ENCODE measurements at places on chromosomes 4 and X.

GRCh38 chrX:47633689-47634590, 4.2 kb upstream of the CFP start:
- DNase-seq = no peak

GRCh38 chr4:88223516-88223915, 60.8 kb downstream of the PPM1K start:
- DNase-seq = no peak

DNA sequence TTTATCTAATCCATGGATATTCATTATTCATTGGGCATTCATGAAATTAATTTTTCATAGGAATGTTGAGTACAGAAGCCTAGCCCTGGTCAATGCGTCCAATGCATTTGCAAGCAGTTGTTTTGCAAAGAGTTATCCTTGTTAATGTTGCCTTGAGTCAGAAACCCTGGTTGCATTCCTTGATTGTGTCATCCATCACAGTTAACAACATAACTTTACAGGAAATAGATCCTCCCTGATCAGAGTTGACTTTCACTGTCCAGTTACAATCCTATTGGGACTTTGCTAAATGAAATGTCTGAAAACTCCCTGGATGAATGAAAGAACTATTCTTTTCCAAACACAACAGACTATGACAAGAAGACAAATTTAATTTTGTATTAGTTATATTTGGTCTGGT, 924.3 kb upstream of the SLIT2 start:
- no peak for DNase-seq

GRCh38 chr4:87108142-87108546, 112.3 kb downstream of the KLHL8 start:
- DNase-seq = no peak

DNA sequence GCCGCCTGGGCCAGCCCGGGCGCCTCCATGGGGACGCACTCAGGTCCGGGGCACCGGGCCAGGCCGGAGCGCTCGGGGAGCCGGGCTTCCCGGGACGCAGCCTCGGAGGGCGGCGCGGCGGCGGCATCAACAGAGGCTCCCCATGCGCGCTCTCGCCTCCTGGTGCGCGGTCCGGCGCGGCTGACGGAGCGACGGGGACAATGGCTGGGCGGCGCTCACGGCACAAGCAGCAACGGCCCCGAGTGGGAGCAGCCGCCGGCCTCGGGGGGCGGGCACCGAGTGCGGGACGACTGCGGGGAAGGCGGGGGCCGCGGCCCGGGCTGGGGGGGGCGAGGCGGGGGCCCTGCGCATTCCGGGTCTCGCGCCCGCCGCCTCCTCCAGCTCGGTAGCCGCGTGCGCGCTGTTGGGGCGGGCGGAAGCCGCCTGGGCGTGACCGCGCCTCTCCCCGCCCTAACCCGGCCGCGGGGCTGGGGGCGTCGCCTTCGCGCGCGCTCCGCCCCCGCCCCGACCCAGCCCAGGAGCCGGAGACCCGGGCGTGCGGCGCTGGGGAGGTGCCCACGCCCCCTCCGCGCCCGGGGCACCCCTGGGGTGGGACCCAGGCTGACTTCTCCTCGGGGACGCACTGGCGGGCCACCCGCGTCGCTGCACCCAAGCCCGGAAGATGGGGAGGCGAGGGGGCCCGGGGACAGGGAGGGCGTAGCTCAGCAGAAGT, at the start of gene PRKX:
TSS of gene PRKX (minus strand) at position 425 of the 712 bp plus-strand sequence. CDS start at position 29, 396 bp downstream.
- no peak for DNase-seq

- DNase-seq = no peak
Measured at GRCh38 chr4:102441978-102442911, 58.9 kb upstream of the NFKB1 start.

- no peak for DNase-seq
Measured at GRCh38 chr4:133147286-133147821, 1.7 kb upstream of the PCDH10 start.

GRCh38 chrX:15564981-15565579, 35.7 kb downstream of the ACE2 start:
- DNase-seq = no peak

DNA sequence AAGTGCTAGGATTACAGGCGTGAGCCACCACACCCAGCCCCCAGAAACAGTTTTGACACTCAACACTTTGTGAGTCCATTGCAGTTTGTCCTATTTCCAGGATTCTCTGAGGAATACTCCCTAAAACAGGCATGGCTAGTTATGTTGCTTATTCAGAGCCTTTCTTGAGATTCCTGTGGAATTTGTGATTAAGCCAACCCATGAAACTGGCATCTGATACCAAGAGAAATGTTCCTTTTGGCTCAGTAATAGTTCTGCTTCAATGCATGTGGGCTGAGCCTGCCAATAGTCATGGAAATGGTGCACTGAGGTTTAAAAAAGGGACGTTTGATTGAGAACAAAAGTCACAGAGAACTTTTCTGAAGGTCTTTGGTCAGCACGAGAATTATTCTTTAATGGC, 241.7 kb downstream of the PPP1R2C start:
- no peak for DNase-seq

- no peak for DNase-seq
Measured at GRCh38 chrX:2497961-2498780, 2.6 kb downstream of the DHRSX start.

DNA sequence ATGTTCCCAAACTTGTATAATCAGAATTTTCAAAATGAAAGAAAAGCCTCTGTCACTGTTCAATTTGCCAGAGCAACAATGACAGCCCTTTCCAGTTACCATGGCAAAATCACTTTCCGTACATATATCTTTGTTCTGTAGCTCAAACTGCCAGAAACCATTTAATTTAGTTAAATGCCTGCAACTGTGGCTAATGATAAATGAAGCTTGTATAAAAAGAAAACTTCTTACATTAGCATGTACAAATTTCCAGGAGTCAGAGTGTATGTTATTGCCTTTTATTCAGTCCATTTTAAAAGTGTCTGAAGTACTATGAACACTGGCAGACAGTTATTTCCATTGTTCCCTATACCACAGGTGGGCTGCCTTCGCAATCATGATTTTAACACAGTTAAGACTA, 30.3 kb downstream of the ARAP2 start:
- DNase-seq = no peak

GRCh38 chrX:110419512-110419911, 60.9 kb downstream of the RTL9 start:
- DNase-seq = no peak

DNA sequence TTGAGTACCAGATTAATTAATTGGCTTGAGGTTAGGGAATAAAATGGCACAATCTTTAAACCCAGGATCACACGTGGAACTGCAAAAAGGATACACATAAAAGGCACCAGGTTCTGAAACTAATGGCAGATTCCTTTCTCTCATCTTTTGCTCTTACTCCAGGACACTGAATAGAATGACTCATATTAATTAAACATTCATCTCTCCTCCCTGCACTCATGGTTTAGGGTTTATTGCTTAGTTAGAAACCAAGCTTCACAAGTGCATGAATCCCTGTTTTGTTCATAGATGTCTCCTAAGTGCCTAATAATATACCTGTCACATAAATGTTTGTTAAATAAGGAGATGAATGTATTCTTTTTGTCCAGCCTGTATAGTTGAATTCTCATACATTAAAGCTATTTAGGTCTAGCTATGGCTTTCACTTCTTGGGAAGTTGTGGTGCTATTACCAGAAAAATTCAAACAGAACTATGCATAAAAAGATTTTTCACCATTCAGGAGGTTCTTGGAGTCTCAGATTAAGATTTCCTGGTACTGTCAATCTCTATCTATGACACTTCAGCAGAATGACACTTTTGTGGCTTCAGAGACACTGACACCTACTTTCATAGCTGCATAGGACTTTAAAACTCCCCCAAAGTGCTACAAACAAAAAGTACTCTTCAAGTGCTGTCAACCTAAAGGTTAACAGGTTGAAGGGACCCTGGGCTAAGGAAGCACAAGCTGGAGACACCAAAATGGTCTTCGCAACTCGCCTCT, 7.4 kb downstream of the CORIN start:
- DNase-seq = no peak

- no peak for DNase-seq
Measured at GRCh38 chr4:2691952-2692435, 64.1 kb downstream of the TNIP2 start.

- no peak for DNase-seq
Measured at GRCh38 chrX:103437147-103437873, 61.0 kb downstream of the BEX3 start.

DNA sequence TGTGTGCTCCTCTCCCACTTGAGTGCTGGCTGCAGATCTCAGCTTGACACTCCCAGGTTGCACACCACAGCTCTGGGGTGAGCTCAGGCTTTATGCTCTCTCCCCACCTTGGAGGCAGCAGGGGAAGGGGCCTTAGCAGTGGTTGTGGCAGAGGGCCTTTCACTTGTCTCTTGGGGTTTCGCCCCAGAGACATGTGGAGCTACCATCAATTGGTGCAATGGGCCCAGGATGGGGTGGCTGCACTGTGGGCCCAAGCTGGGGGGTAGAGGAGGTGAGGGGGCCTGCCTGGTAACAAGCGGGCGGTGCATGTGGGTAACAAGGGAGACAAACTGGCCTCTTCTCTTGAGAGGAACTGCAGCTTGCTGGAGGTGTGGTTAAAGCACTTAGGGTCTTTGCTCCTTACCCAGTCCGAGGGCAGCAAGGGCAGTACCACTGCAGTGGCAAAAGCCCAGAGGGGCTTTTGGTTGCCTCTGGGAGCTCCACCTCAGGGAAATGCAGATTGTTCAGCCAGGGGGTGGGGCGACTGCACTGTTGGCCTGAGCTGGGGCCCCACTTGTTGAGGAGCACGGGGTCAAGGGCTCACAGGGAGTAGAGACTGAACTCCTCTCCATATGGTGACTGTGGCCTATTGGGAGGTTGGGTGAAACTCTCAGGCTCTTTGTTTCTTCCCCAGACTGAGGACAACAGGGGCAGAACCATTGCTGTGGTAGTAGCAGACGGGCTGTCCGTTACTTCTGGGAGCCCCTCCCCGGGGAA, 30.5 kb upstream of the OR13H1 start:
- no peak for DNase-seq

Measured in AG04449 (cell line).